ENCODE measurements at places on chromosomes 11 and 22.

DNA sequence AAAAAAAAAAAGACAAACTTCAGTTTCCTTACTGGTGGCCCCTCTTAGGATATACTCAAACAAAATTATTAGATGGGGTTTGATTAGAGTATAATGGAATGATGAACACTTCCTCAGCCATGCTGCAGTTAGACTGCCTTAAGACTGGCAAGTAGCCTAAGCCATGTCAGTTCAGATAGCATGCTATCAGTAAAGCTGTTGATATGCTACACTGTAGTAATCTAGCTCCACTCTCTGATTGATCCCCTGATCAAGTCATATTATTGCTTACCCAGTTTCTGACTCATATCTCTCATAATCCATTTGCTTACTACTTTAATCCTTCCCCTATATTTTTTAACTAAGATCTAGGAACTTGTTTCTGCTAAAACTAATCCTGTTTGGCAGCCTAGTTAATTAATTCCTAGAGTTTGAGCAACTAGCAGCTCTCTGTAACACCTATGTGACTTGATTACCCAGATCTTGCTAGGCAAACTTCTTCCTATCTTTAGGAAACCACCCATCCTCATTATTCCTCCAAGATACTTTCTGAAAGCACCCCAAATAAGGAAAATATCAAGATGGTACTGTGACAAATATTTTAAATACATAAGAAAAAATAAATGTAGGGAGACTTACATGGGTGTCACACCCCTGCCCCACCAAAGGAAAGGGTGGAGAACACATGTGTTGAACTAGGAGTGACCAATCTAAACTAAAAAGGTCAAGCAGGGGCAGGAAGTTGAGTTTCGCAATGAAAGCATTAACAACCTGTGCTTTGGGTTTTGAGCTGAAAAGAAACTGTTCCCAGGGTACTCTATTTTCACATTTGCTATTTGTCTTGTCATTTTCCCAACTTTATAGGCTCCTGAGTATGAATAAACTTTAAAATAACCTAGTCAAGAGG, 43.2 kb downstream of the PIK3C2A start:
- DNase-seq = no peak

GRCh38 chr11:57648801-57649735, 644 bp downstream of the YPEL4 start:
- no peak for DNase-seq

GRCh38 chr11:92278791-92279433, 54.3 kb downstream of the FAT3 start:
- DNase-seq = no peak

- no peak for DNase-seq
These were observed 73.2 kb upstream of the LMO2 start for GRCh38 chr11:33965032-33965431.

GRCh38 chr11:112797648-112798293, 163.4 kb upstream of the NCAM1 start:
- DNase-seq = no peak

- DNase-seq = no peak
These were observed 47.2 kb upstream of the SYT7 start for GRCh38 chr11:61627850-61628661.

DNA sequence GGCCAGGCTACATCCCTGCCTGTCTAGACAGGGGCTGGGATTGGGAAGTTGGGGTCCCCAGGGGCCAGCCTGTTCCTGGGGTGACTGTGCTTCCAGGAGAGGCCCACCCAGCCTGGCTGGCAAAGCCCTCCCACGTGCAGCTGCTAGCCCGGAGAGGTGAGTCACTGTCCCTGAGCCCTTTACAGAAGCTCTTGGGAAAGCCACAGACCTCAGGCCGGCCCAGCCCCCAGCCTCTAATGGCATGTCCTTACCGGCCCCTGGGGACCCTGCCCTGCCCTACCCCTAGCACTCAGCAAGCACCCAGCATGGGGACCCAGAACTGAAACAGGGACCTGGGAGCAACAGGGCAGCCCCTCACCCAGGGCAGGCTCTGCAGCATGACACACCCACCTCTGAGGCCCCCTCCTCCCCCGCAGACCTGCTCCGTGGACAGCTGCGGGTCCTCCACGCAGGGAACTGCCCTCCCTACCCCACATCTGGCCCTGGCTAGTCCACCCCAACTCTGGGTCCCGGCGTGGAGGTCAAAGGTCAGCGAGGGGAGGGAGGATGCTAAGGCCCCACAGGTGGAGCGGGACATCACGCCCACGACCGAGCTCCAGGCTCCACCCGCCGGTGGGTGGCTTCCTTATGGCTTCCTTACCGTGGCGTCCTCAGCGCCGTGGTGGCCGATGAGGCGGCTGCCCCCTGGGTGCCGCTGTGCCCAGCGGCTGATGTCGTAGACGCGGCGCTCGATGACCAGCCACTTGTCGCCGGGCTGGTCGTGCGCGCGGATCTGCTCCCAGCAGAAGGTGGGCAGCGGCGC, 615 bp downstream of the FADS3 start:
- no peak for DNase-seq
